CD4-positive, CD25-positive, alpha-beta regulatory T cell (primary cell): ENCODE measurements at places on chromosomes 5 and 9. TPM values are rescaled to one million over a fixed set of nuclear protein-coding genes. Genes with fewer than 3 reads are reported as not detected.

Gene ENC1
- polyA plus RNA-seq: 0.26 TPM

DNA sequence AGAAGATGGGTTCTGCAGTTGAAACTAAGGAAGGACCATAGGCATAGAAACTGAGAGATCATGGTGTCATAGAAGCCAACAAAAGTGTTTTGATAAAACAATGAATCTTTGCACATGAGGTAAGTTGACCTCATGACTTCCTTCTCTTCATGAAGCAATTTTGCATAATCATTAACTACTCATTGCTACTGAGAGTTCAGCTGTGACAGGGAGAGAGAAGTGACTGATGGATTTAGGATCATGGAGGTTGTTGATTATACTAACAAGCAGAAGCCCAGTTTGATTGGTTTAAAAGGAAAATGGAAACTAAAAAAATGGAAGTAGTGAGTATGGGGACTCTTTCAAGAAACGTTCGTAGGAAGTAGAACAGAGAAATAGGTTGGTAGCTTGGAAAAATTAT is 51.2 kb downstream of the PARP8 start:
- no peak for DNase-seq

- no peak for DNase-seq
Observed at GRCh38 chr5:36948650-36949049, 72.1 kb downstream of the NIPBL start.

DNA sequence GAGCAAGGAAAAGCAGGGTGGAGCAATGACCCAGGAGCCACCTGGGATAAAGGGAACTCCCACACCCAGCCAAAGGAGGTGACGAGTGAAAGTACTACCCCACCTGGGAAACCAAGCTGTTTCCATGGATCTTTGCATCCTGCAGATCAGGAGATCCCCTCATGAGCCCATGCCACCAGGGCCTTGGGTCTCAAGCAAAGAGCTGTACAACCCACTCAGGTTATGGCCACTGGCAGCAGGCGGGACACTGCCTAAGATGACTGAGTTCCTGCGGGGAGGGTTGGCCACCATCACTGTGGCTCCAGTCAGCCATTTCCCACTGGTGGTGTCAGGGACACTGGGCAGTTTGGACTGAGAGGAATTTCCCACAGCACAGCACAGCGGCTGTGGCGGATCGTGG is 225.7 kb downstream of the CDH9 start:
- DNase-seq: no peak

- peak; percentile 76 for DNase-seq
Observed at GRCh38 chr9:124869986-124870560, 8.1 kb downstream of the ARPC5L start.

GRCh38 chr5:9699681-9700080 is 69.5 kb upstream of the TAS2R1 start:
- no peak for DNase-seq

DNA sequence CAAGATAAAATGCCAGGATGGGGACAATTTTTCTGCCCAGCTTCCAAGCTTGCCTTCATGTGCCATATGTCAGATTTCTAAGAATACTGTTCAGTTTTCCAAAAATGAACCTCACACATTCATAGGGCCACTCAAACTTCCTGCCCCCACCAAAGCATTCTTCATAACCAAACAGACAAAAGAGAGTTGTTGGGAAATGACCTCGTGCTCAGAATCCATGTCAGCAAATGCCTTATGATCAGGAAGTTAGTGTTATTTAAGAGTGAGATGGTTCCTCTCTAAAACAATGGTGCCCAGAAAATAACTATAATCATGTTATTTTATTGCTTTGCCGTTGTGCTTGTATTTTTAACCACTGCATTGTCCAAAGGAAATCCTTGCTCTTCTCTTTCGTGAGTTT is 208.2 kb downstream of the ZNF608 start:
- no peak for DNase-seq

- DNase-seq: no peak
Observed at GRCh38 chr5:28766565-28767158, 1728.3 kb upstream of the CDH9 start.

Gene TRIM41
- polyA plus RNA-seq: 1.0 TPM

GRCh38 chr5:172435362-172436077 is 18.8 kb downstream of the SH3PXD2B start:
- DNase-seq: no peak
